ENCODE measurements at places on chromosomes 12 and 14.

GRCh38 chr12:79747274-79747673, 56.5 kb upstream of the PAWR start:
- no peak for DNase-seq

GRCh38 chr12:75190846-75191245, 18.8 kb downstream of the KCNC2 start:
- DNase-seq: no peak

DNA sequence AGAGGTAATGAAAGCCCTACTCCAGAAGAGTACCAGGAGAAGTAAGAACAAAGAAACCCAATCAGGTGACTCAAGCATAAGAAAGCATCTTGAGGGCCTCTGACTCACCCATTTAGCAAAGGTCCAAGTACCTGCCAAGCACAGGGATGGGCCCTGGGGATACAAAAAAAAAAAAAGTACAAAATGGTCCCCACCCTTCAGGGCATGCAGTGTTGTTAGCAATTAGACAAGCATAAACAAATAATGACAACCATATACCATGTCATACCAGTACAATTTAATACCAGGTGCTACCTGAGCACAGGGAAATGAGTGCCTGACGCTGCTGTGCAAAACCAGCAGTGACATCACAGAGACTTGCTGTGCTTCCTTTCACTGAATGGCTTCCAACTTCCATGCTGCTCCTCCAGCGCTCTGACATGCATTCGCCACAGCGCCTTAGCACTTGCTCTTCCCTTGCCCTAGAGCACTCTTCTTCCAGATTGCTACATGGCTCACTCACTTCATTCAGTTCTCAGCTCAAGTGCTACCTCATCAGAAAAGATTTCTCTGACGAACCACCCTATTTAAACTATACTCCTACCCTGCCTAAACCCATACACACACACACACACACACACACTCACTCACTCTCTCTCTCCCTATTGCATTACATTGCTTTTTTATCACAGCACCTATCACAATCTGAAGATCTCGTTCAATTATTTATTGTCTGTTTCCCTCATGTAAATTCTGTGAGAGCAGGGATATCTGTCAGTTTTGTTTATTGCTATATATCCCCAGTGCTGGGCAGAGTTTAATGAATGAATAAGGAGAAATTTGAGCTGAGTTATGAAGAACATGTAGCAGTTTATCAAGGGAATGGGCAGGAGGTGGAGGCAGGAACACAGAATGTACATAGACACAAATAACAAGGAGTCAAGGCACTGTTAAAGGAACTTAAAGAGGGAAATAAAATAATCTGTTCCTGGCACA, 12.9 kb upstream of the EPS8 start:
- no peak for DNase-seq

DNA sequence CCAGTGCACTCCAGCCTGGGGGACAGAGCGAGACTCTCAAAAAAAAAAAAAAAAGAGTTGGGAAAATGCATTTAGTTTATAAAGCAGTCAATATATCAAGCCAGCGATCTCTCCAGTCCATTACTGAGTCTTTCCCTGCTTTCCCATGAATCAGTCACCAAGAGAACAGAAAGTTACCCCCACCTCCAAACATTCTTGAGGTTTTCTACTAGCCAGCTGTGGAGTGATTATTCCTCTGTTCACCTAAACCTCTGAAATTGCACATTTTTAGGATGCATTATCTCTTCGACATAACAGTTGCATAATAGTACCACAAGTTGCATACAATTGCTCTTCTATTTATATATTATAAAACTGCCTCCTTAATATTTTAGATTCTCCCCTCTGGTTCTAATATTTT, 134.8 kb upstream of the DIO3 start:
- DNase-seq: no peak

DNA sequence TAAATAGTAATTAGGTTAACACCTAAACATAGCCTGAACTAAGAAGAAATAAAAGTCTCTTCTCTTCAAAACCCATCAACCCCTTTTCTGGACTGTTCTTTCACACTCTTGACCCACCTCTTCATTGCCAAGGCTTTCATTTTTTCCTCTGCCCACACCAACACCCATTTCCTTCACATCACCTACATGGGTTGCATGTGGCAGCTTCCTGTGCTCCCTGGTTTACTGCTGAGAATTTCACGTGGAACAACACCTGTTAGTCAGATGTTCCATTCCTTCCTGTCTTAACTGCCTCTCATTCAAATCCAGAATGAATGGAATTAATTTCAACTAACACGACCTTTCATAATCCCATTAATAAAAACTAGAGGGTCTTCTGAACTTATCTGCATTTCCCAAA, 157.3 kb downstream of the BCAT1 start:
- DNase-seq: no peak

- no peak for DNase-seq
Measured at GRCh38 chr14:94050231-94050880, 24.2 kb downstream of the OTUB2 start.

GRCh38 chr14:104249089-104249488, 110.7 kb downstream of the KIF26A start:
- no peak for DNase-seq

DNA sequence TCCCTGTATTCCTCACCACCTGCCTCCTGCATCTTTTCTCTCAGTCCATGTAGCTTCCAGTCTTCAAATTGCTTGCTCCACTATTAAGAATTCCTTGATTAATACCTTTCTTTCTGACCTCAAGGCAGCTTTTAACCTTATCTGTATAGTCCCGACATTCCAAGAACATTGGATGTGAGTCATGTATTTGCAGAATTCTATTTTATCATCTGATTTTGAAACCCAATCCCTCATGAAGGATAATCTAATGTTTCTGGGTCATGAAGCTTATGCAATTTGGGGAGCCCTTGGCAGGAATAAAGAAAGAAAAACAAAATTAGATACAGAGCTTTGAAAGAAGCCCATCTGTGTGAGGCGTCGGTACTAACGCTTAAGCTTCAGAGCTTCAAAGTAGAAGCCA, 63.4 kb upstream of the CCND2 start:
- DNase-seq: no peak

DNA sequence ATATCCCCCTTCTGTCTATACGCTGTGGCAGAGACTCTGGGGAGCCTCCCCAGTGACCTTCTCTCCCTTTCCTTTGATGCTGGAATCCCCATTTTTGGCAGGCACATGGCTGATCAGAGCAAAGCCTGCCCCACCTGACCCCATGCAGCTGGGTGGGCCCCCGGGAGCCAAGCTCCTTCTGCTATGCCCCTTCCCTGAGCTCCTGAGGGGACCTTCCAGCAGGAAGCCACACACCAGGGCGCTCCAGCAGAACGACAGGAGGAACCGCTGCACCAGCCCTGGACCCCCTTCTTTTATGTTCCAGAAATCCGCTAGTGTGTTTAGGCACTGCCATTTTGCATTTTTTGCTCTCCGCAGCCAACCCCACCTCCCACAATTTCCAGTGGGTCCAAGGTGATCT, 44.6 kb downstream of the TRAFD1 start:
- no peak for DNase-seq

DNA sequence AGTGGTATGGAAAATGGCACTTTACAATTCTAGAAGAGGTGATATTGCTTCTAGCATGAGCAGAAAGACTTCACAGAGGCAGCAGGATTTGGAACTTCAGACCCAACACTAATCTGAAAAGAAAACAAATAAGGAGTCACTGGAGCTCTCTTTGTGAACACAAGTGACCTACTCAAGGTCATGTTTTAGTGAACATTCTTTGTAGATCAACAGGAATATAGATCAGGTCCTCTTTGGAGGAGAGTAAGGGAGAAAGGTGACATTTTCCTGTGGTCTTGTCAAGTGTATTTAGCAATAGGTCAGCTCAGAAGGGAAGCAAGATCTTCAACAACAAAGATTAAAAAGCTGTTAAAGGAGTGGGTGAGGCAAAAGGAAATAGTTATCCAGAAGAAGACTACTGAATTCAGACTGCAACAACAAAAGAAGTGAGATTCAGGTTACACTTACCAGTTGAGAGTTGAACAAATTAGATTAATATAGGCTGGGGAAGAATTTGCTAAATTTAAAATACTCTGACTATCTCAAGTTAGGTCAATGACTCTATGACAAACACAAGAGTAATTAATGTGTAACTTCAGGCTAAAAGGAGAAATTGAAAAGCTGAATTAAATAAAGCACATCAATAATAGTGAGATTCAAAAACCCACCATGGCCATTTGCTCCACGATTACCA, 528.2 kb downstream of the RPS29 start:
- DNase-seq: no peak

Measured in GM04504 (cell line).